ENCODE measurements at places on chromosomes 2 and 18.

DNA sequence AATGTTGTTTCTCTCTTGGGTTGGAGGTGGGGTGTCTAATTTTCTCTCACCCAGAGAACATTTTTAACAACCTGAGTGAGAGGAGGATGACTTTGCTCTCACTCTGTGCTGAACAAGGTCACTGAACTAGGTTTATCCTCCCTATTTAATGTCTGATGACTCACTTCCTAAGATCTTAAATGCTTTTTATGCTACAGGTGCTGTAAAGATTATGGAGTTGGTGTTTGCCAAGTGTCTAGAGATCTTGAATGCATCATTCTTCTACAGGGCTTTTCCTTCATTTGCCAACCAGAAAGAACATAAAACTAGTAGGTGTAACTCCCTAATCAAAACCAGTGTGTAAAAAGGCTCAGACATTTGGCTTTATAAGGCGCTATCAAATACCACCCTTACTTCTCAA is 350.5 kb upstream of the ETAA1 start:
- no peak for DNase-seq

GRCh38 chr2:38528534-38528933 is 74.2 kb downstream of the HNRNPLL start:
- no peak for DNase-seq

DNA sequence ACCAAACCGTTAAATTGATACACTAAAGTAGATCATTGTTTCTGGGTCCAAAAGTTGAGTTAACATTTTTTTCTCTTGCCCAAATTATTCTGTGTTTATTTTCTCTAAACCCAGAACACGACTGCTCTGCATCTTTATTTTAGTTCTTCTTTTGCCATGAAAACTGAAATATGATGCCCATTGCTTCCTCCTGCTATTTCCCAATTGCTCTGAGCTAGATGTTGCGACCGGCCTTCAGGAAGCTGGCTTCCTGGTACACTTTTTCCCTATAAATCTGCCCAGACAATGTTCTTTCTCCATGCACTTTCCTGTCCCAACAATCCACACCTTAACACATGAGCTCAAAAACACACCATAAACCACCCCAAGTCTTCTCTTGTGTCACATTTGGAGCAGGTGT is 501.4 kb downstream of the FBXO15 start:
- no peak for DNase-seq

GRCh38 chr2:188316342-188316741 is 24.7 kb downstream of the GULP1 start:
- DNase-seq = no peak

DNA sequence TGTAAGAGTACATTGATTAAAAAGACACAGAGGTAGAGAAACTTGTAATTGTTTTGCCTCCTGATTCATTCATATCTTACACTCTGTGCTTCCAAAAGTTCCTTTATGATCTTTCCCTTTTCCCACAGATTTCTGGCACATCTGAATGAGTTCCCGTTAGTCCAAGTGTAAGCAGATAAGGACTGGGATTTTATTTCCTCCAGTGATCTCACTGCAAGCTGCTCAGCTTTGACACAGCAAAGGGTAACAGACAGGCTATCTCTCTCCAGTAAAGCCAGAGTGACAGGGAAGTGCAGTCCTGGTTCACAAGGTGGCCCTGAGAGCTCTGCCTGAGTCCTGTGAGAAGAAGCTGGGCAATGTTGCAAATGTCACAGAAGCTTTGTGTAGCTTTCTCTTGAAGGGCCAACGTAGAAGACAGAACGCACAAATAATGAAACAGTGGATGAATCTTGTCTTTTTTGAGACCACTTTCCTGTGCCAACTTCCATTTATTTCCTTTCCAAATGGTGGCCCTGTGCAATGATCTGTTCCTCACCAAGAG is 32.5 kb upstream of the KCNE4 start:
- no peak for DNase-seq

DNA sequence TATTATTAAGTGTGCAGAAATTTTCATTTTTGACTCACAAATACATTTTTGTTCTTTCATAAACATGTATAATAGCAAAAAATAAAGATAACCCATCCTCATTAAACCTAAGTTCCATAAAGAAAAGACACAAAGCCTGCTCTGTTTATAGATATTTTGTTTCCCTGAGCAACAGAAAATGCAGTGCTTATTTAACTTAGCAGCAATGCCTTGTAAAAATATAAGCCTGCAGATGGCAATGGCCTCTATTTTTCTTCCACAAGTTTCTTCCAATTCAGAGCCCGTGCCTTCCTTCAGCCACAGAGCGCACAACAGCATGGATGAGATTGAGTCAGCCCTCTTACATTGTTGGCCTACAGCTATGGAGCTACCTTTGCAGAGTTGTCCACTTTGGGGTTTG is 43.6 kb downstream of the PKP4 start:
- no peak for DNase-seq
